Smooth muscle cell of trachea (primary cell): ENCODE measurements at places on chromosomes 5 and 9. TPM values are rescaled to one million over a fixed set of nuclear protein-coding genes. Genes with fewer than 3 reads are reported as not detected.

Gene SPATA31A3
- not detected in 2 replicates for total RNA-seq

Gene IFNW1
- total RNA-seq = not detected in 2 replicates

Gene ZNF300
- 5.1 and 14.1 TPM in 2 replicates for total RNA-seq

Gene TAF11L9
- total RNA-seq = not detected in 2 replicates

Gene FBLL1
- 0.44 and 1.7 TPM in 2 replicates for total RNA-seq

Gene ZNF883
- total RNA-seq = 3.9 and 7.9 TPM in 2 replicates
